ENCODE measurements at places on chromosomes 4 and X.
A peak's percentile ranks its signal among the peaks of the same experiment; 100 is the strongest.

DNA sequence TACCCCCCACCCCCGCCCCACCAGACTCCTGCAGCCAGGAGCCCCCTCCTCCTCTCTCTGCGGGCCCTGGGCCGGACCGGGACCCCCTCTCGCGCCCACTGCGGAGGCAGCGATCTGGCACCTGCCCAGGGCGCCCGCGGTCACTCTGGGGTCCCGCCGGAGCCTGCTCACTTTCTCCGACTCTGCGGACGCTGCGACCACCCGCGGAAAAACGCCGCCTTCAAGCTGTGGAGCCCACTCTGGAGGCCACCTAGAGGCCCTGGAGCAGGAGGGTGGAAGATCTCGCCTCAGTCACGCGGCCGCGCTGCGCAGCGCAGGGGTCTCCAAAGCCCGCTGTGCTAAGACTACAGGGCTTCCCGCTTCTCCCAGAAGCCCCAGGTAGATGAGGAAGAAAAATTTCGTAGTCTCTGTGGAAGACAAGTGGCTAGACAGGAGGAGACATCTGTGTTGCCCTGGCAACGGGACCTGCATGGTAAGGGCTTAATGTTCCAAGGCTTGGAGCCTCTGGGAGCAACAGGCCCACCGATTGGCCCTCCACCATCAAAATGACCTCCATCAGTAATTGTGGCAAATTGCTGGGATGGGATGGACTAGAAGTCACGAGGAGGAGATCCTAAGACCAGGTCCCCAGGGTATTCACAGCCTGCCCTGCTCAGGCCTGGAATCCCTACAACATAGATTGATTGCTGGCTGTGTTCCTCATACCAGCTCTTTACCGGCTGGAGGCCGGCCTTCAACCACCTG lies at the start of gene PNMA6F:
TSS of gene PNMA6F (minus strand) at position 387 of the 744 bp plus-strand sequence. CDS start 1,093 bp downstream, outside the sequence.
- no peak for DNase-seq

GRCh38 chr4:108601532-108601931 lies 18.8 kb upstream of the RPL34 start:
- DNase-seq: no peak

- DNase-seq: no peak
Measured at GRCh38 chr4:138110815-138111214, 131.3 kb downstream of the SLC7A11 start.

- no peak for DNase-seq
Measured at GRCh38 chrX:69066021-69066757, 99.1 kb downstream of the PJA1 start.

GRCh38 chr4:145420595-145421214 lies 60.9 kb upstream of the SMAD1 start:
- no peak for DNase-seq

DNA sequence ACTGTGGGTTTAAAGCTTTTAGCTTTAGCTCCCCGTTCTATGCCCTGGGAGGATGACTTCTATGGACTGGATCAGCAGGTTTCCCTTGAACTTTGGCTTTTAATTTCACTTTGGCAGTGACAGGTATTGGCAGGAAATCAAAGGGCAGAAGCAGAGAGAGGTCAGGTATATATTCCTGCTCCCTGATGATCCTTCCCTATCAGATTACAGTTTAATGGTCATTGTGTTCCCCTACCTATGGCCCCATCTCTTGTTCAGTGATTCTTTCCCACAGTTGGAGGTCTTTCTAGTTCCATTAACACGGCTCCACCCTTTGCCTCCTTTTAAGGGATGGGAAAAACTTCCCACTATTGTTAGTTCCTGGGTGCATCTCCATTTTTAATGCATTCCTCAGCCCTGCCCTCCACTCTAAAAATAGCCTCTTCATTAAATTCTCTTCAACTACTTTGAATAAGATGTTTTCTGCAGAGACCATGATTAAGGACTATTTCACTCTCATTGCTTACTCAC lies 107.8 kb upstream of the TMEM47 start:
- no peak for DNase-seq

DNA sequence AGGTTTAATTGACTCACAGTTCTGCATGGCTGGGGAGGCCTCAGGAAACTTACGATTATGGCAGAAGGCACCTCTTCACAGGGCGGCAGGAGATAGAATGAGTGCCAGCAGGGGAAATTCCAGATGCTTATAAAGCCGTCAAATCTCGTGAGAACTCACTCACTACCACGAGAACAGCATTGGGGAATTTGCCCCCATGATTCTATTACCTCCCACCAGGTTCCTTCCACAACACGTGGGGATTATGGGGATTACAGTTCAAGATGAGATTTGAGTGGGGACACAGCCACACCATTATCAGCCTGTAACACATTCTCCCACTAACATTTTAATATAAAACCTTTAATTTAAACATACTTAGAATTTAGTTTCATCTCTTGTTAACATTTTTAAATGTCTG lies 144.7 kb upstream of the SMIM10 start:
- no peak for DNase-seq

DNA sequence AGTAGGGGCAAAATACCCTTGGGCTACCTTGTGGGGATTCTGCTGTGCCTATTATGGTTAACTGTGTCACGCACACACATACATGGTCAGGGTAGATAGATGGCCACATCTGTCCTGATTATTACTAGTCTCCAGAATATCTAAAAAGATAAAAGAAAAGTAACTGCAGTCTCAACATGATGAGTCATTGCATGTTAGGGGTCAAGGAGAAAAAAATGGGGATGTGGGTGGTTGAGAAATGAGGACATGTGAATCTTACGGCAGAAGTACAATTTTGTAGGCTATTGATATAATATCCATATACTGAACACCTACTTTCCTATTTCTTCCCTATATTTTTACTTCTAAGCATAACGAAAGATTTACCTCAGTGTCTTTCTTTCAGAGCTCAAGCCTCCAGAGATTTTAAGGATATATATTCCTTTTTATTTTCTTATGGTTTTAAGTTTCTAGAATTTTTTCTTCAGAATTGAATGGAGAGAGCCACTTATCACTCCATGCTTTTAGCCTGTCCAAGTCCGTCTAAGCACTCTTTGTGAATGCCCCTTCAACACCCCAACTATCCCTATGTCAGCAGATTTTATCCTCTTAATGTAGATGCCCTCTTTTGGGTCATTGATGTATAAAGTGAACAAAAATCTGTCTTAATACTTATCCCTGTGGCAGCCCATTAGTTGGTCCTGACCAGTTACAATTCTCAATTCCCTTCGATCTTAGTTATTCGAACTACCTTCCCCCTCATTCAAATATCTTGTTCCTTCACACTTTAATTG lies 642.2 kb downstream of the IQCM start:
- no peak for DNase-seq

DNA sequence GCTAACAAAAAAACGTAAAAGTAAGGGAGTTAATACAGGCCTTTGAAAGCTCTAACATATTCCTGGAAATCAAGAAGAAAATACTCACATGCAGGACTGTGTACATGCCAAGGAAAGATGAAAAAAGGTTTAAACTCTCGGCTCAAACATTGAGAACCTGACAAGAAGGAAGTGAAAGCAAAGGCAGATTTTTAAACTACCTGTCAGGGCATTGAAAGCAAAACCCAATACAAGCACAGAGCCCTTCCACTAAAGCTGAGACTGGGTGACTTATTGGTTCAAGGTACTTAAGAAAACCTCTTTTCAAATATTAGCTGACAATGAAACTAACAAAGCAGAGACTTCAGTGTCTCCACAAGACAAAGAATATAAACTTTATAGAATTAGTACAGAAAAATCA lies 313.0 kb upstream of the GRID2 start:
- no peak for DNase-seq

GRCh38 chr4:42750856-42751255 lies 94.0 kb upstream of the ATP8A1 start:
- peak; percentile 30 for DNase-seq

- DNase-seq: no peak
Measured at GRCh38 chr4:38671592-38671940, 7.6 kb downstream of the KLF3 start.

DNA sequence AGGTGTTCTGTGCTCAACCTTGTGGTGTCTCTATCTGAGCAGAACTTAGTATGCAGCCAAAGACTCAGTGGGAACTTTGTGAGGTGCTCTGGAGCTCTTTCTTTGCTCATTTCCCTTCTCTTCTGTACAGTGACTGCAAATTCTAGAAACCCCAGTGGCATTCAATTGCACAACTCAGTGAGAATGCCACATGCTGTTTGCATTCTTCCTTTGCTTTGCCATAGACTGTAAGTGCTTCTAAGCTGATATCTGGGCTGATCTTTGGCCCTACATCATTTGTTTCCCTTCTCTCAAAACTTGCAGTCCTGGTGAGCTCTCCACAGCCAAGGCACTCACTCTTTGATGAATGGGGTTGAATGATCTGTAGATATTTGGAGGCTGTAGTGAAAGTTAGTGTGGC lies 7.0 kb downstream of the PNMA3 start:
- DNase-seq: no peak

DNA sequence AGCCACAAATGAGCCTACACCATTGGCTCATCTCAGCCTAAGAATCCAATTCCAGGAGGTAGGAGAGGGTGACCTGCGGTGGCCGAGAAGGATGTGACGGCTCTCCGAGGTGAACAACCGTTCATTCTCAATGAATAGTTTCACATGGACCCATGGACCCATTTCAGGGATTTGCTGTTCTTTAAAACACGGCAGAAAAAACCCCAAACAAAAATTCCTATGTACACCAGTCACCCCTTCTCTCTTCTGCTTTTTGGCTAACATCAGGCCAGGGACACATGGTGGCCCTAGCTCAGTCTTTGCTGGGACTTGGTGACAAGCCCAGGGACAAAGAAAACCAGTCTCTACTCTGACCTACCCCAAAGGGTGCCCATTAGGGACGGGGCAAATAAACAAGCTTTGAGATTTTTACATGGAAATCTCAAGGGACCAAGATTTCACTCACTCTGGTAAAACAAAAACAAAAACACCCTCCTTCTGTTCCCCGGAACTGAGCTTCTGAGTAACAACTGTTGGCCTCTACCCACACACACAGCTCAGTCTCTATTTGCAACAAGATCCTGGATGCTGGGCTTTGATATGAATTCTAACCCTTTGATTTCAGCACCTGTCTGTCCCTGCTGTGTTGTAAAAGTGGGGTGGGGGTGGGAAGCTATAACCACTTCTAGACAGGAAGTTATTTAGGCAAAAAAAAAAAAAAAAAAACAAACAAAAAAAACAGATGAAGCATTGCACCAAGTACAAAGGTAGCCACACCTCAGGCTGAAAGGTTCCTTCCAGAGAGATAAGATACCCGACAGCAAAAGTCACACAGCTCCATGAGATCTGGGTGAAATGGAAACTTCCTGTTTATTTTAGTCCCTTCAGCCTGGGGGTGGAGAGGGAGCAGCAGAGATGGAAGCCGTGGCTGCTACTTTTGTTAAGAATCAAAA lies 49.0 kb downstream of the DDX3X start:
- no peak for DNase-seq

DNA sequence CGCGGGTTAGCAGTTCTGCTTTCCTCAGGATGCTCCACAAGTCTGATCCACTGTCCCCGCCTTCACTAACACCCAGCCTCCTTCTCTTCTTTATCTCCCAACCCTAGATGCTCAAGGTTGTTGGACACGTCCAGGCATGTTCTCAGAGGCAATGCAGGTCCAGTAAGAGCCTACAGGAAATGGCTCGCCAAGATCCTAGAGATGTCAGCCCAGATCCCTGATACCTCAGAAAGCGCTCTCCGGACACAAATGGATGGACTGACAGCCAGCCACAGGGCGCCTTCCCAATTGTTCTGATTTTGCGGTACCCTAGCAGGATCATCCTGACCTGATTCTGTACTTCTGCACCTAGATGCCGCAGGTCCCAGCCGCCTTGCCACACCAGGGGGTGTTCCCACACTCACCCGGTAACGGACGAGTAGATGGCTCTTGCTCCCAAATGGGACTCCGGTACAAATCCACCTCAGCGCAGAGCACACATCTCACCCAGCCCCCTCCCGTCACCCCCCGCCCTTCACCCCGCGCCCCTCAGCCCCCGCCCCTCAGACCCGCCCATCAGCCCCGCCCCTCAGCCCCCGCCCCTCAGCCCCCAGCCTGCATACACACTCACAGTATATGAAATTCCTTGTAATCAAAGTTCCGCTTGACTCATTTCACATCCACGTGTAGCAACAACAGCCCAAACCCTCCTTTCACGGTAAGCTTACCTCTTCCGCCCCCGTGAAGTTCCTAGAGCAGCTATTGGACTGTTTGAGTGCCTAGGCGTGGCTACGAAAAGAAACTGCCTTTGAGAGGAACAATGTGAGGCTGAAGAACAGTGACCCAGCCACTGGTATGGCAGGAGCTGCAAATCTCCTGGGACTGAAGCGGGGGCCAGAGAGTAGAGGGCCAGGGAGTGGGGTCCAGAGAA lies at the start of gene EDA2R:
TSS of gene EDA2R (minus strand) at position 488 of the 910 bp plus-strand sequence. CDS start 23,058 bp downstream, outside the sequence.
- no peak for DNase-seq

DNA sequence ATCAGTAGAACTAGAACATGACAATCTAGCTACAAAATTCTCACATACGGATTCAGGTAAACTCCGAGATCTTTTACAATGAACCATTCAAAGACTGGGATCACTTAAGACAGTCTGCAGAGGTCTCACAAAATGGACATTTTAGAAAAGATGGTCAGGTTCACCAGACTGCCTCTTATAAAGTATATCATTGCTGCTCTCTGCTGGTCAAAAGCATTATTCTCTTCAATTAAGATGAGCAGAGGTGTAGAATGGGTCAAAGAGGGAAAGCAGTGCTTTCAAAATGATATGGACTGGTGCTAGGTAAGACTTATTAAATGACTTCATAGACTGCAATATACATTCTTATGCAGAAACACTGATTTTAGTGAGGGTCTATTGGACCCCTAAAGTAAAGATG lies 434.7 kb downstream of the PACRGL start:
- DNase-seq: peak; percentile 12

DNA sequence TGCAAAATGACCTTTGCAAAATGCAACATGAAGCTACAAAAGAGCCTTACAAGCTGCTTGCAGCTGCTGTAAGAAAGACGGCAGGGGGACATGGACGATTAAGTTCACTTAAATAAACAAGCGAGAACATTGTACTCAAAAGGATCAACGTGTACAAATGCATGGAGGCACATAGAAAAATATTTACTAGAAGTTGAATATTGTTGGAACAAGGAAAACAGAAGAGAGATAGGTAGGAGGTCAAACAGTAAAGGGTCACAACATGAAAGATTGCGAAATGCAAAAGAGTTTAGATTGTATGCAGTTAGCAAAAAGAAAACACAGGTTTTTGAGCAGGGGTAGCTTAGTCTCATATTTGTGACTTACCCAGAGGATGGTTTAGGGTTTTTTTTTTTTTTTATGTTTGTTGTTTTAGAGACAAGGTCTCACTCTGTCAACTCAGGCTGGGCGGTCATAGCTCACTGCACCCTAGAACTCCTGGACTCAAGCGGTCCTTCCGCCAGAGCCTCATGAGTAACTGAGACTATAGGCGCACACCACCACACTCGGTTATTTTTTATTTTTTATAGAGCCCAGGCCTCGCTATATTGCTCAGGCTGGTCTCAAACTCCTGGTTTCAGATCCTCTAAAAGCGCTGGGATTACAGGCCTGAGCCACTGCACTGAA lies 1.4 kb upstream of the PHF8 start:
- no peak for DNase-seq

DNA sequence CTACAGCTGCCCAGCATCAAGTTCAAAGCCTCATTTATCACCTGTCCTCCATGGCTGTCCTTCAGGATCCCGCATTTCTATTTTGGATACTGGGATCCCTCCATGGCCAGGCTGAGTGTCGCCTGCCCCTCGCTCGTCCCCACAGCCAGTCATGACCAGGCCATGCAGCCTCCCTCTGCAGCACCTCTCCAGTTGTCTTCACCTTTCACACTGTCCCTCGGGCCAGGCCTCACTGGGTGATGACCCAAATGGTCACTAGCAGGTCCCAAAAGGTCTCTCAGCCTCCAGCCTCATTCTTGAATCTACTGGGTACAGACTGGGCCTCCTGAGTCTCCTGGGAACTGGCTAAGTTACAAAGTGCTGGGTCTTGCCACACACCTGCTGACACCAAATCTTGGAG lies 48.7 kb upstream of the HELT start:
- DNase-seq: no peak

- DNase-seq: no peak
Measured at GRCh38 chrX:555725-556666, 74.6 kb upstream of the SHOX start.

All from NCI-H187 treated with DMSO at 0.1 percent for 48 hours (cell line).